ENCODE measurements at places on chromosomes 6 and 20.

- no peak for DNase-seq
Observed at GRCh38 chr6:166907373-166907841, 48.9 kb downstream of the RNASET2 start.

DNA sequence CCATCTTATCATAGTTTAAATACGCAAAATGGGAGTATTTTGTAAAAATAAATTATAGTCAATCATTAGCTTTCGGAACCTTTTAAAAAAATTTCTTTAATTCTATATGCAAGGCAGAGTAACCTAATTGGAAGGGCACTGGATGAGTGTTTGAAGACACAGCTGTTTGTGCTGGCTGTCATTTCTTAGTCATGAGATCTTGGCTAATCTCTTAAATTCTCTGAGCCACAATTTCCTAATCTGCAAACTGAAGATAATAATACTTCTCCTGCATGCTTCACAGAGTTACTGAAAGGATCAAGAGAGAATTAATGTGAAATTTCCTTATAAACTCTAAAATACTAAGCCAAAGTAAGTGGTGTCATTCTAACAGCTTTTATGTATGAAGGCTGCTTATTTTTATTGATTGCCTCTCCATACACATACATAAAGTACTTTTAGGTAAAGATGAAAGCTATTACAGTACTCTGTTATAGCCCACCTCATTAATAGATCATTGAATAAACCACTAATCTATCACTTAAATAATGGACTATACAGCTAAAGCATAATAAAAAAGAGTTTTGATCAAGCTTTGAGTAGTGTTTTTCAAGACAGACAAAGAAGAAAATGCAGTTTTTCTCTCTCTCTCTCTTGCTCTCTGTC lies 383.7 kb upstream of the IRAK1BP1 start:
- no peak for DNase-seq

DNA sequence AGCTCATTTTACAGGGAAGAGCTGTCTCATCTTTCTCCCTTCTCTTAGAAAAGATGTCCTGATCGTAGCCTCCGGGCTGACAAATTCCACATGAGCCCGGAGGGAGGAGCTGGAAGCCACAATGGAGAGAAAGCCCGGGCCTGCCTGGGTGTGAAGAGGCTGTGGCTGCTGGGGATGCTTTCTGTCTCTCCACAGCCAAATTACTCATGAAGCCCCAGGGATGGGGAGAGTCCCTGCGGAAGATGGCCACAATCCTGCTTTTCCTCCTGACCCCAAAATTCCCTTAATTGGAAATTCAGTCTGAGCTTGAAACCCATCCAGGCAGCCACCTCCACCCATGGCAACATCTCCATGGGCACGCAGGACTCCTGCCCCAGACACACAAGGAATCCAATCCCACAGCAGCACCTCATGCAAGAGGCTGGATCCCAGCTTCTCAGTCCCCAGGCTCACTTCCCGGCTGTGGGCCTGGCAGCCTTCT lies 32.4 kb downstream of the JPH2 start:
- no peak for DNase-seq

GRCh38 chr6:7763881-7764280 lies 38.0 kb downstream of the BMP6 start:
- DNase-seq: no peak

GRCh38 chr20:59670786-59671492 lies 66.6 kb downstream of the PHACTR3 start:
- no peak for DNase-seq

DNA sequence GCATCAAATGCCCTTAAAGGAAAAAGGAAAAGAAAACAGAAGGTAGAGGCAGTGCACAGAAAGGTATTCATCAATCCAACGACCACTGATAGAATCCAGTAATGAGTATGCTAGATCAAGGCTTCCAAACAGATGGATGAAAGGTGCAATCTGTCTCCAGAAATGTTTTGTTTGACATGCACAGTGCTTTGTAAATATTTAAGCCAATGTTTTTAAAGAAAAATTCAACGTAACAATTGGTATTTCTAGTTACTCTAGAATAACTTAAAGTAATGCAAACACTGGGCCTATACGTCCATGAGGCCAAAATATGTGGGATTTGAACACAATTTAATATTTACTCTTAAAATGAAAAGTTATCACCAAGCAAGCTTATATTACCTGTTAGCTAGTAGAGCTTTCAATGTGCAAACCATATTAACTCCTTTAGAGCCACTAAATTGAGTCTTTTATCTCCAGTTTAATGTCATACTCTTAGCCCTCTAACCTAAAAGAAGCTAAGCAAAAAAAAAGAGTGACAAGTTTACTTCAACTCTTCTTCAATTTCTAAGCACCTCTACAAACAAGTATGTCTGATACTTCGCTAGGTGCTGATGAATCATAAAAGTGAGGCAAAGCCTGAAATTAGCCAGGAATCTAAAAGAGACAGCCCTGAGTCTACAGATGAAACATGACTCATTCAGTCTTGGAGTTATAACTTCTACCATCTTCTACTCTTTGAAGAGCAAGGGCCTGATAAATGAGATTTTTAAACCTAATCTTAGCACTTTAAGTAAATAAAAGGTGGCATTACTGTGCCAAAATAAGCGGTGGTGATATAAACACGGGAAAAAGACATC lies 169.8 kb downstream of the PTPRK start:
- DNase-seq: no peak

- no peak for DNase-seq
Observed at GRCh38 chr6:36204068-36204753, 7.7 kb downstream of the BRPF3 start.

GRCh38 chr6:10976571-10976970 lies 67.5 kb downstream of the ELOVL2 start:
- no peak for DNase-seq

DNA sequence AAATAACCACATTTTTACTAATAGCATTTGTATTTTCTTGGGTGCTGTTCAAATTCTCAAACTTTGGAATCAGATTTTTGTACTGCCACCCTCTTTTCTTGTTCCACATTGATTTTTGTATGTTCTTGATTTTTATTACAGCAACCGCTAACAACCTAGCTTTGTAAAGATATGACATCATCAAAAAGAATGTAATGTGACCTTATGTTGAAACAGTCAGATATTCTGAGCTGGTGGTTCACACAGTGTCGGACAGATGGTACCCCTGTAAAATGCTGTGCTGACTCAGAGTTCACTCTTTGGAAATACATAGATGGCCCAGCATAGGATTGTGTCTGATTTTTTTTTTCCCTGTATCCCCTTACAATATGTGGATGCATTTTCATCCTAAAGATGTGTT lies 118.9 kb downstream of the QKI start:
- DNase-seq: no peak

- DNase-seq: peak; percentile 45
Observed at GRCh38 chr6:32700391-32701040, 34.1 kb upstream of the HLA-DQB1 start.

GRCh38 chr6:85684809-85685171 lies 42.1 kb upstream of the SYNCRIP start:
- no peak for DNase-seq

DNA sequence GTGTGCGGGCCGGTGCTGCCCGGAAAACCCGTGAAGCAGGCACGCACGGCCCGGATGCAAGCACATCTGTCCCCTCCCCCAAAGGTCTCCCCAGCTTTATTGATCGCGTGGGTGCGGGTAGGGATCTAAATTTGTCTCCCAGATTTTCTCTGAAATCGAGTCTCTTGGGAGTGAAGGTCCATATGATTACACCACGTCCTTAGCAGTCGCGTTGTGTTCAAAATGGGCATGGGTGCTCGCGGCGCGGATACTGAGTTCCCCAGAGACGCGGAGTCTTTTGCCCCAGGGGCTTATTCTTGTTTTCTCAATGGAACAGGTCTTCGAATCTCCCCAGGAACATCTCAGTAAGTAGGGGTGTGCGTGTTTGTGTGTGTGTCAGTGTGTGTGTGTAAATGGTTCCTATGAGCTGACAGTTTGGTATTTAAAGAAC lies 2.8 kb upstream of the ZNF292 start:
- DNase-seq: no peak

GRCh38 chr6:140576004-140576555 lies 1201.6 kb upstream of the CITED2 start:
- no peak for DNase-seq

GRCh38 chr6:106963544-106963943 lies 11.0 kb downstream of the CD24 start:
- DNase-seq: no peak

DNA sequence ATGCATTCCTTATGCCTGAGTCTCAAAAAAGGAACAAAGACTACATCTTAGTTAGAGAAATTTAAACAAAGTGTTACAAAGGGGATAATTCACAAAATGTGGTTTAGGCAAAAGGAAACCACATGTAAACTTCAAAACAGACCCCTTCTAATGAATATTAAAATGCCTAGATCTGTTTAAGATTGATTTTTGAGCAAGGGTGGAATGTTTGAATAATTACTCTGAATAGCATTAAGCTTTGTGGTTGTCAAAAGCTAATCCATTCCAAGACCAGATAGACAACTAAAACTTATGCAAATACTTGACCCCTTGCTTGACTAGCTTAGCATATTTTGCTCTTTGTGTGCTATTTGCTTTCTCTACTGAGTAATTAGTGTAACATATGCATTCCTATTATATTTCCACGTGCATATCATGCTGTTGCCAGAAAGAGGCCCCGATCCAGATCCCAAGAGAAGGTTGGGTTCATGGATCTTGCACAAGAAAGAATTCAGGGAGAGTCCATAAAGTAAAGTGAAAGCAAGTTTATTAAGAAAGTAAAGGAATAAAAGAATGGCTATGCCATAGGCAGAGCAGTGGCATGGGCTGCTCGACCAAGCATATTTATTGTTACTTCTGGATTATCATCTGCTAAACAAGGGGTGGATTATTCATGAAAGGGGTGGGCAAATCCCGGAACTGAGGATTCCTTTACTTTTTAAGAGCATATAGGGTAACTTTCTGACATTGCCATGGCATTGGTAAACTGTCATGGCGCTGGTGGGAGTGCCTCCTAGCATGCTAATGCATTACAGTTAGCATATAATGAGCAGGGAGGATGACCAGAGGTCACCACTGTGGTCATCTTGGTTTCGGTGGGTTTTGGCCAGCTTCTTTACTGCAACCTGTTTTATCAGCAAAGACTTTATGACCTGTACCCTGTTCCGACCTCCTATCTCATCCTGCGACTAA lies 1193.4 kb upstream of the EYS start:
- no peak for DNase-seq

GRCh38 chr6:23478312-23478711 lies 647.7 kb upstream of the NRSN1 start:
- no peak for DNase-seq

DNA sequence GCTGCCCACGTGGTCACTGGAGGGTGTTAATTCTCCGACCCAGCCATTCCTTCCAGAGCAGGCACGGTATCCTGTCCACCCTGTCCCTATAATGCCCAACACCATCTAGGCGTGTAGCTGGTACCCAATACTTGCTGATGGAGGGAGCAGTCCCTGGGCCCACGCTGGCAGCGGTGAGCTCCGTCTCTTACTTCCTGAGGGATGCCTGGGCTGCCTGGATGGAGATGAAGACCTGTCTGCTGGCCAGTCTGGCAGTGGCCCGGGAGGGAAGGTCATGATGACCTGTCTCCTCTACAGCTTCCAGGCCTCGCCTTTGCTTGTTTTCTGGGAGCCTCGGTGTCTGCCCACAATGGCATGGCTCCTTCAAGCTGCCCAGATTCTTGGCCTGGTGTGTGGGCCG lies 297.9 kb upstream of the SUPT3H start:
- DNase-seq: no peak

All from SK-N-MC (cell line).